ENCODE measurements at places on chromosomes 13 and 19.

GRCh38 chr13:99206873-99207272 lies 6.2 kb downstream of the UBAC2 start:
- DNase-seq = no peak

- DNase-seq = no peak
These were observed 32.6 kb upstream of the GATAD2A start for GRCh38 chr19:19372656-19373416.

DNA sequence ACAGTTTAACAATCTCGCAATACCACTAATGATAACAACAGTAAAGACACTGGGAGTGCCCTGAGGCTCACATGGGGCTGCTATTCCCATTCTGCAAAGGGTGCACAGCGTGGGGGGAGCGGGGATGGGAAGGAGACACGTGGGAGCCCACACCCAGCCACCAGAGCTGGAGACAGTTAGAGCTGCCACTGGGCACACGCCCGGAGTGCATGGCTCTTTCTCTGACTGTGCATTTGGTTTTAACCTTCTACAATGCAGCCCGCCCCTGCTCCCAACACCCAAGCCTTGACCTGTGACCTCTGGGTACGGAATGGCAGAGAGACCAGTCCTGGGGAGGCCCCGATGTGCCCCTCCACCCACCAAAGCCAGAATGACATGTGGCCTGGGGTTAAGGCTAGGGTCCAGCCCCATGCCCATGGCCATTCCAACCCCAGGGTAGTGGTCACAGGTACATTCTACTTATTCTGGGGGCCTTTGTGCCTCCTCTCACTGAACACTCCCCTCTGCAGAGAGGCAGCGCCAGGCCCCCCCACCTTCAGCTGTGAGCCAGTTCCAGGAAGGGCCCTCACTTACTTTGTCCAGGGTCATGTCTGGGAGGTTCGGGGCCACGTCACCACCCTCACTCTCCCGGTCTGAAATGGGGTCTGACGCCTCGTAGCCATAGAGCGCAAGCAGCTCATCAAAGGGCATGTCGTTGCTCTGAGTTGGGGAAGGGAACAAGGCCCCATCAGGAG lies 17.1 kb downstream of the MIER2 start:
- DNase-seq = no peak

GRCh38 chr13:110699148-110700145 lies 6.5 kb downstream of the CARS2 start:
- no peak for DNase-seq

GRCh38 chr19:31981545-31981944 lies 363.9 kb upstream of the ZNF507 start:
- no peak for DNase-seq

- DNase-seq = no peak
These were observed 3.0 kb downstream of the APOC2 start for GRCh38 chr19:44948763-44949374.

GRCh38 chr13:35157143-35157755 lies 215.2 kb downstream of the NBEA start:
- DNase-seq = no peak

DNA sequence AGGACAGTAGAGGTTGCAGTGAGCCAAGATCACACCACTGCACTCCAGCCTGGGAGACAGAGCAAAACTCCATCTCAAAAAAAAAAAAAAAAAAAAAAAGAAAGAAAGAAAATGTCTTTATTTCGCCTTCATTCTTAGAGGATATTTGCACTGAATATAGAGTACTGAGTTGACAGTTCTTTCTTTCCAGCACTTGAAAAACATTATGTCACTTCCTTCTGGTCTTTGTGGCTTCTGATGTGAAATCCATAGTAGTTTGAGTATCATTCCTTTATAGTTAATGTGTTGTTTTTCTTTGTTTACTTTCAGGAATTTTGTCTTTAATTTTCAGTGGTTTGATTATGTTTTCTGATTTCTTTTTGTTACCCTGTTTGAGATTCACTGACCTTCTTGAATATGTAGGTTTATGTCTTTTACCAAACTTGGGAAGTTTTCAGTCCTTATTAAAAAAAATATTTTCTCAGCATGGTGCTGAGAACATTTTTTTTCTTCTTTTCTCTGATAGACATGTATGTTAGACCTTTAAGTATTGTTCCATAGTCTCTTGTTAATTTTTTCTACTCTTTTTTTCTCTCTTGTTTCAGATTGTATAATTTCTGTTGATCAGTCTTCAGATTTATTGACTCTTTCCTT lies 50.1 kb downstream of the PCCA start:
- no peak for DNase-seq

- DNase-seq = no peak
These were observed 250.3 kb upstream of the ATXN8OS start for GRCh38 chr13:69857183-69857821.

DNA sequence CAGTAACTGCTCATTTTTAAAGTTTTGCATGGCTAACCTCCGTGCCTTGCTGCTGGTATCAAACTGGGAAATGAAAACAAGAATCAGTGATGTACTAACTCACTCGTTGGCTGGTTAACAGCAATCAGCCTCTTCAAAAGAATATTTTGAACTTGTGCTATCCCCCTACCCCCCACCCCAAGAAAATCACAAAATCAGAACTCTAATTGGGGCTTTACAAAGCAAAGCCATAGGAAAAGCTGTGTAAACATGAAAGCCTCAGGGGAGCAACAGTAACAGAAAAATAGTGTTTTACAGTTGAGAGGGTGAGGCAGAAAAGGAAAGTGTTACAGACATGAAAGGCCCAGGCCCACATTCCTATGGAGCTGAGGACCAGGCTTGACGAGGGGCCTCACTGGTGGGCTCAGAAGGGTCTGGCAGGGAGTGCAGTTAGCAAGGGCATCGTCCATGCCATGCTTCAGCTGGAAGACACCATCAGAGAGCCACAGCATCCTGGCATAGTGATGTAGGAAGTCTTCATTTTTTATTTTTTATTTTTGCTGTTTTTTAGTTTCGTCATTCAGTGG lies 217.6 kb downstream of the PCCA start:
- DNase-seq = no peak

DNA sequence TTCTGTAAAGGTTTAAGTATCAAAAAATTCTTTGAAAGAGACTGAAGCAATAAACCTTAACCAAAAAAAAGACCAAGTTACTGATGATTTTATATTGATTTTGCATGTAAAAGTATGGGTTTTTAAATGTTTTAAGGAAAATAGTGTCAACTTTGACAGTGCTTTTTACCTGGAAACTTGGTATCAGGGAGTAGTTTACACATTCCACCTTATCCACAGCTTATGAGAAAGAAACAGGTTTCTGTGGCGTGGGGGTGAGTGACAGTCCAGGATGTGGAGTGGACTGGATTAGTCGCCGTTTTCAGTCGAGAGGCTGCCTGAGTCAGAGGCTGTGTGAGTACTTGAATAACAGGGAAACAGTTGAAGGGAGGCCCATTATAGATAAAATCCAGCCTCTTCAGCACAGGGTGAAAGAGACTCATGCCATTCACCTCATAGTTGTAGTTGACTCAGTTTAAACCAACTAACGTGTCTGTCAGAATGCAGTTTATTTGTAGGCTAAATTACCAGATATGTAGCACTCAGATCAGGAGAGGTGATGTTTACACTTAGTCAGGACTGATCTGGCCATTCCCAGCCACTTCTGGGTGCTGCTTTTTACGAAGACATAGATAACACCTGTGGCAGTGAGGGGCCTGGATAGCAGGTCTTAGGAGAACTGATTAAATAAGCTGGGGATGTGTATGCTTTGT lies 595 bp upstream of the GPR183 start:
- DNase-seq = peak; percentile 15

GRCh38 chr19:40907968-40908735 lies 26.1 kb upstream of the CYP2A7 start:
- DNase-seq = no peak

GRCh38 chr13:70183041-70183440 lies 74.8 kb upstream of the KLHL1 start:
- no peak for DNase-seq

GRCh38 chr13:84399320-84400085 lies 517.2 kb upstream of the SLITRK1 start:
- DNase-seq = no peak

DNA sequence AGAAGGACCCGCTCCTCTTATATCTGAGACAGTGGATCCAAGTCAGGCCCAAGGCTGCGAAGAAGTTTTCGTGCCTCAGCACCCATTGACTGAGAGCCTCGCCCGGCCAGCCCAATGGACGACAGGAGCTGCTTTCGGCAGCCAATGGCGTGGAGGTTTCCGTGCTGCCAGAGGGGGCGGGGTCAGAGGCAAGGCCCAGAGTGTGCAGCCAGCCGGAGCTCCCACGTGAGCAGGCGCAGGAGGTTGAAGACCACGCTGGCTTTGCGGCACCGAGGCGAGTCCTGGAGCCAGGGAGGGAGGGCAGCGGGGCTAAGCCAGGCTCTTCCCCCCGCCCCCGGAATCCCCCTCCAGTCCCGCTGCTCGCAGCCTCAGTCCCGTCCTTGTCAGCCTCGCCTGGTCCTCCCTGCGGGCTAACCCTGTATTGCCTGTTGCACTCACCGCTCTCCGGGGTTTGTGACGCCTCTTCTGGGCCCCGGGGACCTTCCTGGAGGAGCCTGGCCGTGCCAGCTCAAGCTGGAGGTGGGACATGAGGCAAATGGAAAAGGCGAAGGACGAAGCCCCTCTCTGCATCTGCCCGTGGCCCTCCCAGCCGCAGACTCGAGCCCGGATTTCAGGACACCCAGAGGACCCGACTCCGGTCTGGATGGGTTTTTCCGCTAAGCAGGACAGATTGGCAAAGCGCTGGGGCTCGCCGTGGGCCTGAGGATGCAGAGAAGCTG lies 1.5 kb downstream of the IFNL4 start:
- DNase-seq = peak; percentile 11

- DNase-seq = no peak
These were observed 210.9 kb downstream of the NALCN start for GRCh38 chr13:101205408-101205807.

DNA sequence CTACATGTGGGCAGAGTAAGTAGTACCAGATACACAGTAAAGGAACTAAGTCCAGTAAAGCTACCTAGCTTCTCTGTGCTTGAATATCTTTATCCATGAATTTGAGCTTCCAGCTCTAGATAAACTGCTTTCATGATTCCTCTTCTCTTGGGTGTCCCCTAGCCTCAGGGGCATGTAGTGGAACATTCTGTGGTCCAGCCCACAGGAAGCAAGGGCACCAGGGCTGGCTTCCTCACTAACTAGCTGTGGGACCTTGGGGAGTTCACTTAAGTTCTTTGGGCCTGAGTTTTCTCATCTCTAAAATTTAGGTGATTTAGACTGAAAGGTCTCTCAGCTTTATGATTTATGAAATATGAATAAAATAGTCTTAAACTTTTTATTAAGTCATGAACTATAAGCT lies 185.7 kb downstream of the KATNAL1 start:
- no peak for DNase-seq

DNA sequence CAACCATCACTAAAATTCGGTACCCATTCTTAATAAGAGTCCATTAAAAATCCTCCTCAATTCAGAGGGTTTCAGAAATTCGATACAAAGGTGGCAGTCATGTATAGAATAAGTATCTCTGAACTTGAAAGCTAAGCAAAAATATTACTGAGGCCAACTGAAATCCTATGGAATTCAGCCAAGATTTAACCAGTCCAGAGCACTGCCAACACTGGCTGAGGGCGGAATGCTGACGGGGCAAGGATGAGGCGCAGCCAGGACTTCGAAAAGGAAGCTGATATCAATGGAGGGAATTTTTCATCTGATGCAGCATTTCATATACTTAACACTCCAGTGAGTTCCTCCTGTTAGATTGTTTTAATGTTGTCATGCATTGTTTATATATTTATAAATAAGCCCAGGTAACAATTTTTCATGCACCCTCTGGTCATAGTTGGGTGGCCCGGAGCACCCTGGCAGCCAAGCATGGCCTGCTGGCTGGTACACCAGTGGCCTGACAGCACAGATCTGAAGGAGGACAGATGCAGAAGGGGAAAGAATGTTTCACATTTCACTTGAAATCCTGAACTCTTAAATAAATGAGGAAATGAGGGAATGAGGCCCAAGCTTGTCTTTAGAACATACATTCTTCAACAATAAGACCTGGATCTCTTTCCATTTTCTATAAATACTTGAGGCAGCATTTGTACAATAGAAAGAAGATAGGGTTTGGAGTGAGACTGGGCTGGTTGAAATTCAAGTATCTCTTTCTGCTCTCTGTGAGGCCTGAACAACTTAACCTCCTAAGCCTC lies 41.5 kb downstream of the WDFY2 start:
- no peak for DNase-seq

DNA sequence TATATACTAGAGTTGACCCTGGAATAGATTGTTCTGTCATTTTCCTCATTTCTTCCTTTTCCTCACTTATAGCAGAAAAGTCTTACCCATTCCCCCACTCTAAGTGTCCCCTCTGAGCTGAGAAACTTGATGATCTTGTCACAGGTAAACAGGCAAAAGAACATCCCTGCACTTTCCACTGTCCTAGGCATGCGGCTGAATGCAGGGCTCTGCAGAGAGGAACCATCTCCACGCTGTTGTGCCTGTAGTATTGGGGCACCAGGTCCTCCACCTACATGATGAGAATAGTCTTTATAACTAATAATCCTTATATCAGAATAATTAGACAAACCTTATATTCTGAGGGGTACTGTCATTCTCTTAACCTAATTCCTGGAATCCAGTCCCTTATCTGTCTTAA lies 211.3 kb downstream of the RBM26 start:
- no peak for DNase-seq

GRCh38 chr13:27482983-27483382 lies 32.6 kb upstream of the MTIF3 start:
- DNase-seq = no peak

DNA sequence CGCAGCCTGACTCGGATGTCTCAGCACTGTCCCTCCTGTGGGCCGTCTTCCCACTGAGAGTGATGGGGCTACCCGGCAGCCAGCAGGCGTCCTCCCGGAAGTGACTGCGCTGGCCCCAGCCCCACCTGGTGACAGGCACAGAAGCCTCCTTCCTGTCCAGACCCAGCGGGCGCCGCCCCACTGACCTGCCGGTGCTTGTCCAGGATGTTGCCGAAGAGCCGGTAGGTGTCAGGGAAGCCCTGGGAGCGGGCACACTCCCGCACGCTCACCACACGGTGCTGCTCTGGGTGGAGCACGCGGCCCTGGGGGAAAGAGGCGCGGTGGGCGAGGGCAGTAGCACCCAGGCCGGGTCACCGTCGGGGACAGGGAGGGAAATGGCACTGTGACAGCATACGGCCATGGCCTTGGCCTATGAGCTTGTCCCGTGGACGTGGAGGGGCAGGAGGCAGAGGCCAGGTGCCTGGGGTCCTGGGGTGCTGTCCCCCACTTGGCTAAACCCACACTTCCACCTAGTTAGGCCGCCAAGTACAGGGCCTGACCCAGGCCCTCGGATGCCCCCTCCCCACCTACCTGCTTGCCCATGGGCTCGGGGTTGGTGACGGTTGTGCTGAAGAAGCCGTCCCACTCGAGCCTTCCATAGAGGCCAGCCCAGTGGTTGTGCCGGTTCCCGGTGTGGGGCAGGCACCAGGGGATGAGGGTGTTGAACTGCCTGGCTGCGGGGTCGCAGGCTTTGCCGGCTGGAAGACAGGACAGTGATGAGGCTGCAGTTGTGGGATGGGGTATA lies 16.0 kb upstream of the EIF3G start:
- no peak for DNase-seq

- DNase-seq = no peak
These were observed 40.2 kb downstream of the UBL3 start for GRCh38 chr13:29810145-29810742.
